ENCODE measurements at places on chromosomes 2 and 18.

DNA sequence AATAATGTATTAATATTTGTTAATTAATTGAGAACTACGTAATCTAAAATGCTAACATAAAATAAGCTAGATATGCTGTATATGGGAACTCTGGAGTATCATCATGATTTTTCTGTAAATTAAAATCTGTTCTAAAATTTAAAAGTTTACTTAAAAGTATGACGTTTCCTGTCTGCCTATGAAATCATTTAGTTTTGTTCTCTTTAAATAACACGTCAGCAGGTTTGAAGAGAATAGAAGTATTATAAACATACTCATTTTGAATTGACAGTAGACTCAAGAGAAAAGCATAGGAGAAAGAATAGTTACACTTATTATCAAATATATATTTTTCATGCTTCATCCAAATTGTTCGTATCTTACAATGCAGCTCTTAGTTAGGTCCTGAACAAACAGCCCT, 19.1 kb upstream of the ZNF804A start:
- H3K27ac ChIP-seq: no peak overlapping the region
- H3K27me3 ChIP-seq: no peaks in the 10 kb centered on the region
- no peak for DNase-seq
- no peaks in the 10 kb centered on the region for H3K4me1 ChIP-seq
- no peak overlapping the region for H3K4me3 ChIP-seq

DNA sequence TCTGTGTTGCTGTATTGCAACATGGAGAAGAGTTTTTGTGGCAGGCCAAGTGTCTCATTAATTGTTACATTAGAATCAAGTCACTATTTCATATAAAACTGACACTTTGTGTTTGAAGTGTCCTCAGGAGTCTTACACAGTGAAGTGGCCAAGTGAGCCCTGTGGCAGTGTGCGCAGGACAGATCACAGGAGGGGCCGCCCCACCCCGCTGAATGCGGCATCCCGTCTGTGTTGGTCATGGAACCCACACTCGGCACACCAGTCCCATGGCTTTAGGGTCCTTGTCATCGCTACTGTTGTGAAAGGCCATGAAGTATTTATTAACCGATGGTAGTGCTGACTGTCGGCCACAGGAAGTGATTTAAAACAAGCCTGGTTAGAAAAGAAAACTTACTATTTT, 144.7 kb upstream of the NFATC1 start:
- H3K27me3 ChIP-seq: no peaks in the 10 kb centered on the region
- no peak for DNase-seq
- H3K36me3 ChIP-seq: peaks cover 3% of the 10 kb centered on the region
- no peak overlapping the region for H3K27ac ChIP-seq
- H3K4me1 ChIP-seq: no peaks in the 10 kb centered on the region
- no peak overlapping the region for H3K4me3 ChIP-seq

DNA sequence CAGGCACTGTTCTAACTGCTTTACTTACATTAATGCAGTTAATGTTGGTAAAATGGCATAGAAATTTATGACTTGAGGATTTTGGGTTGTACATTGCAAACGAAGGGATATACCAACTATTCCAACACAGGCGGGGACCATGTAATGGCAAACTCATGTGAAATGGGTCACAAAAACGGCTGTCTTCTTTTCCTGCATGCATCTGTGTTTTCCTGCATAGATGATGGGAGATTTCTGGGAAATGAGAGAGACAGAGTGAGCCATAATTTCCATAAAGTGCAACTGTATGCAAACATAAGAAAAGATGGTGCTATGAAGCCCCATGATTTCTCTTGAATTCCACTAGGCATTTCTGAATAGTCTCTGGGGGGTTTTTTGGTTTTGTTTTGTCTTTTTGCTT, 82.3 kb downstream of the ALPK2 start:
- H3K36me3 ChIP-seq: peaks cover 47% of the 10 kb centered on the region
- no peak for DNase-seq
- no peak overlapping the region for H3K4me3 ChIP-seq
- H3K4me1 ChIP-seq: peaks cover 20% of the 10 kb centered on the region
- H3K27ac ChIP-seq: no peak overlapping the region

DNA sequence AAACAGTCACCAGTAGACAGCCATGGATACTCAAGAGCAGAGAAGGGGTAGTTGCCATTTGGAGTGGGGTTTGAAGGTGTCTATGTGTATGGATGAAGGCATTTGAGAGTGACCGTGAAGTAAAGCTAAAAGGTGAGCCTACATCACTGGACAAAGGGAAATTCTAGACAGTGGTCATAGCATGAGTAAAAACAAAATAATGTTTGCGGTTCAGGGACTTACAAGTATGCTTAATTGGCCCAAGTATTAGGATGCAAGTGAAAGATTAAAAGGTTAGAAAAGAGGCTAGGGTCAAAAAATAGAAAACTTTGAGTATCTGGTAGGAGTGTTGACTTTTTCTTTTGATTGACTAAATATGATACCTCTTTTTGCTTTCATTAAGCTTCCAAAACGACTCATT, 238.1 kb upstream of the SLC8A1 start:
- no peak overlapping the region for H3K4me3 ChIP-seq
- no peaks in the 10 kb centered on the region for H3K36me3 ChIP-seq
- H3K27me3 ChIP-seq: no peaks in the 10 kb centered on the region

DNA sequence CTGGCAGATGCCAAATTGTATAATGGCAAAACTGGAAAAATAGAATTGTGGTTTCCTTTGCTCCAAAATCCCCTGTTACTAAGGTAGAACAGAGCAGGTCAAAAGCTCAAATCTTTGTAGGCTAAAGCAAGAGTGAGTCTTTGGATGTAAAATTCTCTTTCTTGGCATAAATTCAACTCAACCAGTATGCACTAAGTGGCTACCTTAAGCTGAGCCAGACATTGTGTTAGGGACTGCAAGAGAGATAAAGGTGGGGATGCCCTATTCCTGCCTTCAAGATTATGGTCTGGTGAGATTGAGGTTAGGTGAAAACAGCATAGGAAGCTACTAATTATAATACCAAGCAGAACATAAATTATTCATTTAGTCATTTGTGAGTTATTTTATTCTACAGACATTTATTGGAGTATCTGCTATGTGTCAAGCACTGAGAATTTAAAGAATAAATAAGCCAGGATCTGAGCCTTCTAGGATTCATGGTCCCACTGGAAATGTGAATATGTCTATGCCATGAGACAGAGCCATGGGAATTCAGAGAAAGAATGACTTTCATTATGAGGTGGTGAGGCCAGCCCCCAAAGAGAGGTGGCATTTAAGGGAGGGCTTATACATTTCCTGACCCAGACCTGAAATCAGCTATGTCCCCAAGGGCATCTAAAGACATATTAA, 198.0 kb upstream of the NCKAP5 start:
- H3K27ac ChIP-seq: peak overlapping the region; percentile 52
- DNase-seq: no peak
- H3K36me3 ChIP-seq: no peaks in the 10 kb centered on the region
- peaks cover 26% of the 10 kb centered on the region for H3K4me1 ChIP-seq

DNA sequence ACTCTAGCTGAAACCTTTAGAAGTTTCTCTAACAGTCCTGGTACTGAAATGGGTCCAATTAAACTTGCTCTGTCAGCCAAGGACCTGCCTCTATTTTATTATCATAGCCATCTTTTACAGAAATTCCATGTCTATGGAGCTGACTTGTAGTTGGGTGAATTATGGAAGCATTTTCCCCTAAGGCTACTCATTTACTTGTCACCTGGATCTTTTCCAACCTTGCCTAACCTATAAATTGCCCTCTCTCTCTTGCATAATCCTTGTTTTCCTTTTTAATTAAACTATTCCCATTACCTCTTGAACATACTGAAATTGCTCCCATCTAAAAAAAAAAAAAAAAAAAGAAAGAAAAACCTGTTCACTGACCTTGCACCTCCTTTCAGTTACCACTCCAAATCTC, 74.6 kb upstream of the DOK6 start:
- H3K27ac ChIP-seq: no peak overlapping the region
- no peak for DNase-seq
- no peaks in the 10 kb centered on the region for H3K4me1 ChIP-seq
- no peak overlapping the region for H3K4me3 ChIP-seq
- H3K27me3 ChIP-seq: no peaks in the 10 kb centered on the region

Measured in SJSA1 (cell line).